ENCODE measurements at places on chromosomes 5 and 9. TPM values are rescaled to one million over a fixed set of nuclear protein-coding genes. Genes with fewer than 3 reads are reported as not detected.
A peak's percentile ranks its signal among the peaks of the same experiment; 100 is the strongest.

The TRMT10B gene
- polyA plus RNA-seq = 6.3 TPM

The FOXD4L5 gene
- not detected for polyA plus RNA-seq

The IL13 gene
- polyA plus RNA-seq = not detected

The SLC4A9 gene
- polyA plus RNA-seq = not detected

The ARPC5L gene
- polyA plus RNA-seq = 45.8 TPM

The CCDC180 gene
- polyA plus RNA-seq = 0.65 TPM

The DDX4 gene
- not detected for polyA plus RNA-seq

The CTNND2 gene
- not detected for polyA plus RNA-seq

- DNase-seq = no peak
These were observed 8.5 kb downstream of the FBP1 start for GRCh38 chr9:94630833-94631232.

DNA sequence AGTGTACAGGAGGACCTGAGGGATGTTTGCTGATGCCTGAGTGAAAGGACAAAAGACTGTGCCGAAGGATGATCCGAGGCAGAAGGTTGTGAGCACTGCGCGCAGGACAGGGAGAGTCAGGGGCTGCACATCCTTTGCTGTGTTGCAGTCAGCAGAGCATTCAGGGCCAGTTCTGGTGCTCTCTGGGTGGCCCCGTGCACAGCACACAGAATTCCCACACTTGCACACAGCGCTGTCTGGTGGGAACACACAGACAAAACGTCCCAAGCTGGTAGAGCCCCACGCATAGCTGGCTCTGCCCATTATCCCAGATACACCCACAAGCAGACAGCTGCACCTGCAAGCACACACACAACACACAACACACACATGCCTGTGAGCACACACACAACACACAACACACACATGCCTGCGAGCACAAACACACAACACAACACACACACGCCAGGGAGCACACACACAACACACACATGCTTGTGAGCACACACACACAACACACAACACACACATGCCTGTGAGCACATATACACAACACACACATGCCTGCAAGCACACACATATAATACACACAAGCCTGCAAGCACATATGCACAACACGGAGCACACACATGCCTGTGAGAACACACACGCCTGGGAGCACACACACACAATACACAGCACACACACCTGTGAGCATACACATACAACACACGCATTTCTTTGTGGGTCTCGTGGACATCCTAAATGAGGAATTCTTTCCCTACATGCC lies 74.4 kb downstream of the FGF18 start:
- DNase-seq = no peak

- no peak for DNase-seq
These were observed 108.7 kb downstream of the JAKMIP2 start for GRCh38 chr5:147673791-147674190.

DNA sequence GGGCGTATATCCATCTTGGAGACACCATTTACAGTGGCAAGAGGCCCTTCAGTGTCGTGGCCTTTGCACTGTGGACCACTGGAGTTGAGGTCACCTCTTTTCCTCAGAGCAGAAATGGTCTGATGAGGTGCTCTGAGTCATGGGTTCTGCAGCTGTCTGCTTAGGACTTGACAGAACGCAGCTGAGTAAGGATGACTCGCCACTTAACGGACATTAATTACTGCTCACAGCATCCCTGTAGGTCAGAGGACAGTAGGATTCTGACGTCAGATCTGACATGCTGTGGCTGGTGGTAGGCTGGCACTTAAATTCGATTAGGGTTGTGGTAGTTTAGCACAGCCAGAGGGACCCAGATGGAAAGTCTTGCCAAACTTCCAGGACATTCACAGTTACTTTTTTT lies 479.4 kb downstream of the DMAC1 start:
- DNase-seq = peak; percentile 91

DNA sequence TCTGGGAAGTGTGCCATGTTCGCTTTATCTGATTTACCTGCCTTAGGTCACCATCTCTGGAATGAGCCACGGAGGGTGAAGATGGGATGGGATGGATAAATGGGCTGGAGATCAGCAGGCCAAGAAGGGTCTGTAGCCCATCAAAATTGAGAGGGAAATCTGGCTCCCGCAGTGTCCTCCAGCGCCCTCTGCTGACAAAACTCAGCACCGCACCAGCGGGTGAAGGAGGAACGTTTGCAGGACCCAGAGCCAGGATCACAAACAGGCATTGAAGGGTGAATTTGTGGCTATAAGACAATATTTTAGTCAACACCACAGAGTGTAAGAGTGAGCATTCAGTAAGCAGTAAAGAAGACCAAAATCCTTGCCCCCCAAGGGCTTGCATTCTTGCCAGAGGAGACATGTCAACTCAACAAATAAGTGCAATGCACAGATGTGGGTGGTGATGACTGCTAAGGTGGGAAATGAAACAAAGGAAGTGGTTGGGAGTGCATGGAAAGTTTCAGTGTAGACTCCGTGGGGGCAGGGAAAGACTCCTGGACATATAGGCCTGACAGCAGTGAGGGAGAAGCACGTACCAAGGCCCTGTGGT lies 124.4 kb downstream of the TENT4A start:
- no peak for DNase-seq

DNA sequence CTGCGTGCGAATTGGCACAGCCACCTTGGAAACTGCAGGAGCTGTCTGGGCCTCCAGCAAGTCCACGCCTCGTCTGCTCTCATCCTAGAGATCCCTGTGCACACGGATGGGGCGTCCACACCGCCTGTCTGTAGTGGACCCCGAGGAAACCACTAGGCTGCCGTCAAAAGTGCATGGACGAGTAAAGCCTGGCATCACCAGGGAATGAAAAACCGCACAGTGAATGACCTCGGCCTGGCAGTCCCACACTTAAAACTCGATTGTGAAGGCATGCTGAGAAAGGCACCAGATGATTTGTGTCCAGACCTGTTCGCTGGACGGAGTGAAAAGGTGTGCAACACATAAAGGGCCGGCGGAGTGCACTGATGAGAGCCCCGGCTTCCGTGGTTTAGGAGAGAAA lies 50.8 kb downstream of the MRPL36 start:
- no peak for DNase-seq

DNA sequence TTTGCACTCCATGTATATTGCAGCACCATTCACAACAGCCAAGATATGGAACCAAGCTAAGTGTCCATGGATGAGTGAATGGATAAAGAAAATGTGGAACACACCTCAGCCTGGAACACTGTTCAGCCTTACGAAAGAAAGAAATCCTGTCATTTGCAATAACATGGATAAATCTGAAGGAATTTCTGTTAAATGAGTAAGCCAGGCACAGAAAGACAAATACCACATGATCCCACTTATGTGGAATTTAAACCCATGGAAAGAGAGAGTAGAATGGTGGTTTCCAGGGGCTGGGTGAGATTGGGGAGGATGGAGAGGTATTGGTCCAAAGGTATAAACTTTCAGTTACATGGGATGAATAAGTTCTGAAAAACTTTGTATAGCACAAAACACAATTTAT lies 228.9 kb upstream of the CD180 start:
- DNase-seq = no peak

DNA sequence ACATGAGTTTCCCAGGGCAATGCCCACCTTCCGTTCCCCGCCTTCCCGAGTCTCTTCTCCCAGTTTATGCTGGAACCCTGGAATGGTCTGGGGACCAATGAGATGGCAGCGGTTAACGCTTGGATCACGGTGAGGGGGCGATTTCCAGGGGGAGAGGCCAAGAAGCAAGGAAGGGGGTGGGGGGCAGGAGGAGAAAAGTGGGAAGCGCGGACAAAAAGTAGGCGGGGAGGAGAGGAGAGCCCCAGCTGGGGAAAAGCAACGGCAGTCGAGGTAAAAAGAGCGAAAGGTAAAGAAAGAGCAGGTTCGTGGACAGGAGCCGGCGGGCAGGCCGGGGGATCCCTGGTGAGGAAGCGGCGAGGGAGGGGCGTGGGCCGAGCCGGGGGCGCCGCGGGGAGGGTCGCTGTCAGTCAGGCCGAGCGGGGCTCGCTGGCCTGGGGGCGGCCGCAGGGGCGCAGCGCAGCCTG lies 508 bp upstream of the SNCAIP start:
- no peak for DNase-seq

DNA sequence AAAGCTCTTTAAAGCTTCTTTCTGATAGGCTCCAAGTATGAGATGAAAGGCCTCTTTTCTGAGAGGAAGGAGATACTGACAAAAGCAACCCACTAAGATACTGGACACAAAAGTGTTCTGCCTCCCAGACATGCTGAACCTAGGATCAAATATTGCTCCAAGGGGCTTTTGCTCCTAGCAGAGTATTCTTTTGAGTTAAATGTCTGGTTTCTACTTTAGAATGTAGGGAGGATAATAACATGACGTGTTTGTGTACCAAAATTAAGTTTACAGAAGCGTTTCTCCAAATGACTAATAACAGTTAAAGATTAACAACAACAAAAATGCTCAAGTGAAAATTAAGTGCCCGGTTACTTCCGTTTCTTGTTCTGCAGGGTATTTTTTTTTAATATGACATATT lies 2293.3 kb upstream of the C9orf72 start:
- no peak for DNase-seq

- no peak for DNase-seq
These were observed 150.4 kb upstream of the ERCC6L2 start for GRCh38 chr9:95725045-95725444.

DNA sequence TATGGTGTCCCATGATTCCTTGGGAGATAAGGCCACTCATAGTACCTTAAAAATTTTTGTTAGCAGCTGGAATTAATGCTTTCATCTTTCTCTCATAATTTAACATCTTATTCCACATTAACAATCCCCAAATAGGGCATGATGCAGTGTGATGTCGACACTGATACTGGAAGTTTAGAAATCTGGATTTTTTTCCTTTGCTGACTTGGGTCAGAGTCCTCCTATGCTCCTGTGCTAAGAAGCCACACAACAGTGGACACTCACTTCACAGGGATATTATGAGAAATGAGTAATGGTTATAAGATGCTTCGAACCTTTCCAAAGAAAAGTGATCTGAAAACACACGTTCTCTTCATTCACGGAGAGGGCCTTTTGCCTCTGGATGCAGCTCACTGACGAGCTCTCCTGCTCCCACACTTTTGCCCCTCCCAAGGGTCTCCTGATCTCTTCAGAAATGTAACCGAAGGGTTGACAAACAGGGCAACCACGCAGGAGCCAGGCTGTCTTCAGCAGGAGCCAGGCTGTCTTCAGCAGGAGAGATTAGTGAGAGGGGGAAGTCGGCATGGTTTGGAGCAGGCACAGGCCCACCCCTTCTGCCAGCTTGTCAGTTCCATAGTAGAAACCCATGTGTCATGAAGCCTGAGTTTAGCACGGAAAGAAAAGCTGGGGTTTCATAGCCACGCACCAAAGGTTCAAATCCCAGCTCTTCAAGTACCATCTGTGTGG lies 247.8 kb downstream of the AOPEP start:
- no peak for DNase-seq

DNA sequence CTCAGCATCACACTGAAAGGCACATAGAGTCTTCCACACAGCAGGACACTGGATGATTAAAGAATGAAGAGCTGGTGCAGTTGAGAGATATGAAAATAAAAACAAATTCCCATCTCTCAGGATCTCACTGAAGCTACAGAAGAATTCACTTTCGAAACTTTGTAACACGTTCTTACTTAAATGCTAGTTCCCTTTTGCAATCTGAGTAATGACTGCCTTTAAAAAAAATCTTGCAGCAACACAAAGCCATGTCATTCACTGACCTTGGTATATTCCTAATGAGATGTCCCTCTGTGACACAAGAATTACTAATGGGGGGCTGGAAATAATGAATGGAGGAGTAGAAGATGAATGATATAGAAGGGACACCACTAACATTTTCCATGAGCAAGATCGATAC lies 201.8 kb downstream of the GLIS3 start:
- DNase-seq = no peak

DNA sequence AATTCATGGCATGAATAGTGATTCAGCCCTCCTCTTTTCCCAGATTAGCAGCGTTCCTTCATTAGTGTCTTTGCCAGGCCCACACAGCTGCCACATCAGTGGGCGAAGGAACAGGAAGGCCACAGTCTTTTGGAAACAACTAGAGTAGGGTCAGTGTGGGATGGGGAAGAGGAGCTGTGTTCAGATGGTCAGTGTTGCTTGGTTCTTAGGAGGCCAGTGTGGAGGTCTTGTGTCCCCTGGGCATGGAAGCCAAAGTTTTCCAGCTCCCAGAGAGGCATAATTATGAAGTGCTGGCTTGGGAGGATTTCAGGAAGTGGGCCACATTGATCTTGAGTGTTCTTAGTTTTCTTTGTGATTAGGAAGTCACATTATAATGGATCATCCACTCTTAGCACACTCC lies 269.6 kb downstream of the PSAT1 start:
- no peak for DNase-seq

- DNase-seq = no peak
These were observed 16.7 kb downstream of the CDHR2 start for GRCh38 chr5:176565760-176566288.

DNA sequence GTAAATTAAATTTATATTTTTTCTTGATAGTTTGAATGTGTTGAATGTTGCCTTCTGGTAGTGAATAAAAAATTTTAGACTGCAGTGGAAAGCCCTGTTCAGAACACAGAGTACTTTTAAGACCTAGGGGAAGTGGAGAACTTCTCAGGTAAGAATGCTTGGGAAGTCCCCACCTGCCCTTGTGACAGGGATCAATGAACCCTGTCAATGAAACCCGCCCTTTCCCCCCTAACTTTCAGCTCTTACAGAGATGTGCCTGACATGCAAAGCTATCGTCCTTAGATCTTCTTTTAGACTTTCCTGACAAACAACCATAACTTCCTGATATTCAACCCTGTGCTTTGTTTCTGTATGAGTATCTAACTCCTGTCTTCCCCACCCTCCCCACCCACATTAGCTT lies 562.7 kb downstream of the TLE4 start:
- no peak for DNase-seq
